ENCODE measurements at places on chromosomes 1 and 21.
A peak's percentile ranks its signal among the peaks of the same experiment; 100 is the strongest.

GRCh38 chr1:40944326-40944725 lies 35.2 kb upstream of the CTPS1 start:
- DNase-seq: no peak

- no peak for DNase-seq
Measured at GRCh38 chr21:29307718-29308455, 9.2 kb downstream of the BACH1 start.

DNA sequence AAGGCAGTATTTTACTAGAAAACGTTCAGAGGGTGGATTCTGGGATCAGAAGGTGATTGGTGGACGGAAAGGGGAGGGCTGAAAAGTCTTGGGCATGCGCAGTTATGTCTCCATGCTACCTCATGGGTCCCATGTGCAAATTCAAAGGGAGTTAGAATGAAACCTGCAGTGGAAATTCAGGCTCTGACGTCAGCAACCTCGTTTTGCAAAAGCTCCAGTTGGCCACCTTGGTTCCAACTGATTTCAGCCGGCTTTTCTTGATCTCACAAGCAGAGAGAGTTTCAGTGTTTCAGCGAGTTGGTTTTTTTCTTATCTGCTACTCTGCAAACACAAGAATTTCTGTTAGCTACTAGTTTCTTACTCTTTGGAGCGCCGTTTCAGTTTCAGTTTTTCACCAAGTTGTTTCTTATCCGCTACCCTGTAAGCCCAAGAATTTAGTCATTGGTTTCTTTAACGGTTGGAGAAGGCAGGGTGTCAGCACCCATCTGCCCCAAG lies 69.8 kb upstream of the PGBD5 start:
- DNase-seq: no peak

DNA sequence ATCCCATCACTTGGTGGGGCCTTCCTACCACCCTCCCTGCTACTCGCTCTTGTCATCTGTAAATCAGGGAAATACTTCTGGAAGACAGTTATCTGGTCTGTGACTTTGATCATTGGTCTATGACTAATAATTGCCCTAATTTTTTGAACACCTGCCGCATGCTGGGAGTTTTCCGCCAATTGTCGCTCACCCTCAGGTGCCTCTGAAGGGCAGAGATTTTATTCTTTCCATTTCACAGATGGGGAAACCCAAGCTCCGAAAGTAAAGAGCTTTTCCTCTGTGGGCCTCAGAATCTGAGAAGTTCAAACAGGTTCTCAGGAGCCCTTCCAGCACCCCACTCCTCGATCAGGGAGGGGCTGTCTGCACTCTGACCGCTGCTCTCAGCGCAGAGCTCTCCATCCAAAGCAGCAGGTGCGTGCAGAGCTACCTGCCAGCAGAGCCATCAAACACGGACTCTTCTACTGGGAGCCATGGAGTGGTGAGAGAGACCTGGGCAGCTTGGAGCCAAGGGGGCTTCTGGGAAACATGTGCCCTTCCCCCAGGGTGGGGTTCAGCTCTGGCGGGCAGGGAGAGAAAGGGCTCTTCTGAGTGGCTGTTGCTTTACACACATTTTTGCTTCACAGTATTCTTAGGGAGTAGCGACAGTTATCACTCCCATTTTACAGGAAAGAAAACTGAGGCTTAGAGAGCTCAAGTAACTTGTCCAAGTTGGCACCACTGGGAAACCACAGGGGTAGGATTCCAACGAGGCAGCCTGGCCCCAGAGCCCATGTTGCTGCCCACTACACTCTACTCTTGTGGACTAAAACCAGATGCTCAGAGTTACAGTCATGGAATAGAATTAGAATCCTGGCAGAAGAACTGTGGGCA lies 5.8 kb upstream of the RUNX3 start:
- no peak for DNase-seq

DNA sequence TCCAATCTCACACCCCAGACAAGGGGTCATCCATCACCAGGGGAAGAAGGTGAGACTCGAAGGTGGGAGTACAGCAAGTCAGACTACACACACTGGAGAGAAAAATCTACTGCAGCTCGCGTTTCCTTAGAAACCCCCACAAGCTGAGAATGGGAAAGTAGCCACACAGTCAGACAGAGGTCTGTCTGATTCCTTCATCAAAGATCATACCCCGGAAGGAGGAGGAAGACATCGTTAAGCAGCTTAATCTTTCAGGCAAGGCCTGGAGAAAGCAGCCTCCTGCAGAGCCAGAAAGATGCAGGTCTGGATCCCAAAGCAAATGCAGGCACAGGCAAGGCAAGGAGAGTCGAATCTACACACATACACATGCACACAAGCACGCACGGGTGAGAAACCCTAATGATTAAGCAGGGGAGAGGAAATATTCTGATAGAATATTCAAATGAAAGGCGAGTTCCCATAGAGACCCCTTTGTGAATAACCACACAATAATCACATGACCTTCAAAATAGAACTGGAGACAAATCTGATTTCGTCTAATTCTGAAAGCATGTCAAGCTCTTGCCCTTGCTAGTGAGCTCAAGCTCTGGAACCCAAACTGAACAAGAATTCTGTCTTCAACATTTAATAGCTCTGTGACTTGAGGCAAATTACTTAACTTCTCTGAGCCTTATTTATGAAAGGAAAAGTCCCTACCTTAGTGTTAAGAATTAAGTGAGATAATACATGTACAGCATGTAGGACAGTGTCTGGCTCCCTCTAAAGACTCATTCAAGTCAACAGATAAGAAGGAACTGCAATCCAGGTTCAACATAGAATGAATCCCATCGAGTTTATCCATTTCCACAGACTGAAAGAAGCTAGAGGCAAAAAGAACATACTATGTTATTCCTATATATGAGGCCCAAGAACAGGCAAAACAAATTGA lies 387.8 kb downstream of the OMA1 start:
- DNase-seq: no peak

DNA sequence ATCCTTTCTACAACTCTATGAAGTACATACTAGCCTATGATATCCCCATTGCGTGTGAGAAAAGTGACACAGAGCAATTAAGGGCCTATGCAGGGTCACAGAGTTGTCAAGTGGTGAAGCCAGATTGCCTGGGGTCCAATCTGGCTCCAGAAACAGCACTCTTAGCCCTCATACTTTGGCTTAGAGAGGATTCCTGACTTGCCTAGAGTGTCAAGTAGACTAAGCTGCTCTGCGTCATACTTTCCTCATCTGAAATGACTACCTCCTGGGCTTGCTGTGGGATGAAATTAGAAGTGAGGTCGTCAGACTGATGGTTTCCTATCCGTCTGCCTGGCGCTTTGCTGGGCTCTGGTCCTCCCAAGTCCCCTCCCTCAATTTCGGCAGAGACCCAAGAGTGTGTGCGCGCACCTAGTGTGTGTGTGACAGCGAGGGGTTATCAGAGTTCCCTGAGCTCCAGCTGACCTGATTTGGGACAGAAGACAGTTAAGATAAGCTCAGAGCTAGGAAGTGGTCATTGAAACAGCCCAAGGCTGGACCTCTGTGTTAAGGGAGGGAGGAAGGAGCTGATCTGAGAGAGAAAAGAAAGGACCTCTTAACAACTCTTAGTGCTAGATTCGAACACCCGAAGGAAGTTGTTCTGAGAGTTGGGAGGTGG lies 5.4 kb upstream of the NUAK2 start:
- no peak for DNase-seq

DNA sequence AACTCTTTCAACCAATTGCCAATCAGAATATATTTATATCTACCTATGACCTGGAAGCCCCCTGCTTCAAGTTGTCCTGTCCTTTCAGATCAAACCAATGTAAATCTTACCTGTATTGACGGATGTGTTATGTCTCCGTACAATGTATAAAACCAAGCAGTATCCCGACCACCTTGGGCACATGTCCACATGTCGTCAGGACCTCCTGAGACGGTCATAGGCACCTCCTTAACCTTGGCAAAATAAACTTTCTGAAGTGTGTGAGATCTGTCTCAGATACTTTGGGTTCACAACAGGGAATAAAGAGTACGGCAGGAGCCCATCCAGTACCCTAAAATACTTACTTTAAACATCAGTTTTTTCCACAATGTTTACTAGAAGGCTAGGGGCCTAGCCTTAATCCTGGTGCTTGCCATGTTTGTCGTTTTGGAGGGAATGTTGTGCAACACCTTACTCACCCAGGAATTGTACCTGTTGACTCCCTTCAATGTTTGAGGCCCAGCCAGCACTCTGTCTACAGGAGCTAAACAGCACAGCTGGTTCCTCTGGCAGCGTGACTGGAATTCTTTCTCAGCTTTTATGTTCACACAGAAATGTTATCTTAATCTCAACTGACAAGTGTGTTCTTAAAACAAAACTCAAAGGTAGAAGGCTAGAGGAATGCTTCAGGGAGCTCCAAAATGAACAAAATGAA lies 90.8 kb upstream of the USP25 start:
- DNase-seq: no peak

GRCh38 chr1:87927391-87928280 lies 599.0 kb downstream of the LMO4 start:
- DNase-seq: no peak

DNA sequence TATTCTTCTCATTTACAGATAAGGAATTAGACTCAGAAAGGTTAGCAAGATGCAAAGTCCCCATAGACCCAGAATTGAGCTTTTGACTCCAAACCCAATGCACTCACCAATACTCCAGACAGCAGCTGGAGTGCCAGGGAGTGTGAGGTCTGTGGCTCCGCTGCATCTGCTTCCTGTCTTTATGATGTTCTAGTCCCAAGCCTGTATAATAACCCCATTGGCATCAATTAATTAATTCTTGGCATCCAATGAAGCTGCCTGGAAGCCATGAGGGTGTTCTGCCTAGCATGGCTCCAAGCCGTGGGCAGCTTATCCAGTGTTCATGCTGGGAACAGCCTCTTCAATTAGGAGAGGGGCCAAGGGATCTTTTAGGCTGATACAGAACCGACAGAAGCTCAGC lies 188.7 kb downstream of the GIPC2 start:
- DNase-seq: no peak

GRCh38 chr1:202958544-202959275 lies 598 bp upstream of the ADIPOR1 start:
- DNase-seq: no peak

DNA sequence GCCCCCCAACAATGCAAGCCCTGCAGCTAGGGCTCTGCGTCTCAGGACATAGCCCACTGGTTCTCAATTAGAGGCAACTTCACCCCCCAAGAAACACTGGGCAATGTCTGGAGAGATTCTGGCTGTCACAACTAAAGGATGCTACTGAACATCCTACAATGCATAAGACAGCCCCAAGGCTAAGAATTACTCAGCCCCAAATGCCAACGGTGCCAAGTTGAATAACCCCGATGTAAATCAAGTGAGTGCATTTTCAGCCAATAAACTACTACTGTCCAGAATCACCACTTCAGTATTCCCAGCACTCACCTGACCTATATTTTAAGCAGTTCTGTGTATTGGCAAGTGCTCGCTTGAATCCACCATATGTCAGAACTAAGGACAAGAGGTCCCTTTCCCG lies 6.9 kb downstream of the RIPK4 start:
- DNase-seq: no peak

DNA sequence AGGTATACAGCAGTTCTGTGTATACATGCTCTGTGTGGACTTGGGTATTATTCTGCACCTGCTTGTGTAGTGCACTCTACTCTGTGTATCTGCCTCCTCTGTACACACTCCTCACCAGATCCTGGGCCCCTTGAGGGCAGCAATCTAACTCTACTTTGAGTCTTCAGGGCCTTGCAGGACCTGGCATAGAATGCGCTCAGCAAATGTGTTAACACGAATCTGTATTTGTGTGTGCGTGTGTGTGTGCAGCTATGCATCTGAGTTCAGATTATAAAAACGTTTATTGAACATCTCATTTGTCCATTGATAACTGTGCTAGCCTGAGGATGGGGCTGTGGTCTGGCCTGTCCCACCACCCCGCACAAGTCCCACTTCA lies 3.9 kb upstream of the MEF2D start:
- DNase-seq: no peak

- no peak for DNase-seq
Measured at GRCh38 chr1:39800471-39800835, 11.8 kb upstream of the BMP8B start.

- no peak for DNase-seq
Measured at GRCh38 chr1:74053407-74053806, 144.6 kb downstream of the LRRIQ3 start.

- DNase-seq: peak; percentile 85
Measured at GRCh38 chr1:156816561-156817328, at the start of gene SH2D2A. Gene SH2D2A (minus strand): TSS chr1:156816848. CDS start chr1:156816708, 140 bp downstream.

DNA sequence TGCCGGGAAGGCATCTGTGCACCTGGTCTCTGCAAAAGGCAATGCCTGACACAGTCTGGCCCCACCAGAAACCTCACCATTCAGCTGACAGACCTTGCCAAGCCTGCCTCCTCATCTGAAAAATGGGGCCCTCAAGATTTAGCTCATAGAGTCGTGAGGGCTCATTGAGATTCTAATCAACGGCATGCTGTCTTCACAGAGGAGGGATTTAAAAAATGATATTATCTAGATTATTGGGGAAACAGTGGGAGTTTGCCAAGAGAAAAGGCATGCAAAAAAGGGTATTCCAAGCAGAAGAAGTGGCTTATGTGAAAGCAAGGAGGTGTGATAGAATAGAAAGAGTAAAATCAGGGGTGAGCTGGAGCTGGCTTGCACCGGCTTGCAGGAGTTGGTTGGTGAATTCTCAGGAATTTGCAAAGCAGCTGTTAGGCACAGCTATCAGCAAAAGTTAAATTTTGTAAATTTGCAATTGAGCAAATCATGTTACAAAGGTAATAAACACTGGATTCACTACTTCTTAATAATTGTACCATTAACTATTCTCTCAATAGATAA lies 91.7 kb upstream of the WNT4 start:
- no peak for DNase-seq

DNA sequence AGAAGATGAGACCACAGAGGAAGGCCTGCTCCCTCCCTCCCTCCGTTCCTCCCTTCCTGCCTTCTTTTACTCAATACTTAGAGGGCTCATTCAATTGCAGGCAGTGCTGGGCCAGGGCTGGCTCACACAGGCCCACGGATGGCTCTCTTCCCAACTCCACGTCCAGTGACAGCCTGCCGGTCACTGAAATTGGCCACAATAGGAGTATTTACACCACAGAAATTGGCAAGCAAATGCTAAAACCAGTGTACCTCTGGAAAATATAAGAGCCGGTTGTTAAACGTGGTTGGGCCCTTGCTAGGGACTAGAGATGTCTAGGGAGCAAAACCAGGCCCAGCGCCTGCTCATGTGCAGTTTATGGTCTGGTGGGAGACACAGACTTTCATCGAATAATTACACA lies 72.4 kb upstream of the TMEM51 start:
- no peak for DNase-seq

- DNase-seq: no peak
Measured at GRCh38 chr1:107782217-107782845, 182.6 kb downstream of the VAV3 start.

DNA sequence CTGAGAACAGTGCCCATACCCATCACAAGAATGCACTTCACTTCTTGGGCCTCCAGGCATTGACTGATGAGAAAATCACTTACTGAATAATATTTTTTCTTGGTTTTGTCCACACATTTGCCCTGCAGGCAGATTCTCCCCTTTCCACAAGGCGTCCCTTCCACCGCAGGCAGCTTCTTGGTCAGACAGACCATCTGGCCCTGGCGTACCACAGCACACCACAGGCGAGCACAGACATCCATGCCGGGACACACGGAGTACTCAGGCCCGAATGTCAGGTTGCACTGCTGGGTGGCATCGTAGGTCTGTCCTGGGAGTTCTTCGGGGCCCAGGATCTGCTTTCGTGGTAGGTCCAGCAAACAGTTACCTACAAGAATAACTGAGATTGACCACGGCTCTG lies 32.5 kb downstream of the ADAMTS5 start:
- DNase-seq: no peak

GRCh38 chr1:110348771-110349170 lies 9.6 kb downstream of the RBM15 start:
- no peak for DNase-seq

GRCh38 chr1:163401211-163401610 lies 79.5 kb downstream of the NUF2 start:
- DNase-seq: no peak

GRCh38 chr1:8408151-8408839 lies 90.4 kb downstream of the SLC45A1 start:
- no peak for DNase-seq
